ENCODE measurements at places on chromosomes 13 and 19. TPM values are rescaled to one million over a fixed set of nuclear protein-coding genes. Genes with fewer than 3 reads are reported as not detected.

C1QTNF9 gene
- 3.5 TPM for total RNA-seq

TRIP10 gene
- 35.5 TPM for total RNA-seq

SPC24 gene
- 18.7 TPM for total RNA-seq

IFNL1 gene
- not detected for total RNA-seq

RNF17 gene
- total RNA-seq = not detected

ZNF66 gene
- total RNA-seq = 4.7 TPM

TEKTIP1 gene
- total RNA-seq = 0.49 TPM

JOSD2 gene
- total RNA-seq = 16.2 TPM

C5AR2 gene
- total RNA-seq = 0.40 TPM

LRP3 gene
- total RNA-seq = 20.8 TPM

DDX49 gene
- 41.3 TPM for total RNA-seq

CD37 gene
- 1.1 TPM for total RNA-seq

CFAP97D2 gene
- total RNA-seq = not detected

PSPN gene
- 1.2 TPM for total RNA-seq

FSD1 gene
- 0.71 TPM for total RNA-seq

BCL3 gene
- 2.7 TPM for total RNA-seq

SOX1 gene
- total RNA-seq = 0.04 TPM

SLC7A1 gene
- total RNA-seq = 3.6 TPM

IGFL2 gene
- 0.09 TPM for total RNA-seq

MBD3L2B gene
- total RNA-seq = not detected

ITGBL1 gene
- total RNA-seq = 12.9 TPM

CEACAM1 gene
- total RNA-seq = 0.62 TPM

SIGLEC8 gene
- total RNA-seq = 0.04 TPM

ADAMTSL5 gene
- 4.8 TPM for total RNA-seq

RASGRP4 gene
- total RNA-seq = 0.98 TPM
